ENCODE measurements at places on chromosomes 6 and 20.

- DNase-seq: no peak
Observed at GRCh38 chr6:56033401-56033800, 158.0 kb upstream of the BMP5 start.

DNA sequence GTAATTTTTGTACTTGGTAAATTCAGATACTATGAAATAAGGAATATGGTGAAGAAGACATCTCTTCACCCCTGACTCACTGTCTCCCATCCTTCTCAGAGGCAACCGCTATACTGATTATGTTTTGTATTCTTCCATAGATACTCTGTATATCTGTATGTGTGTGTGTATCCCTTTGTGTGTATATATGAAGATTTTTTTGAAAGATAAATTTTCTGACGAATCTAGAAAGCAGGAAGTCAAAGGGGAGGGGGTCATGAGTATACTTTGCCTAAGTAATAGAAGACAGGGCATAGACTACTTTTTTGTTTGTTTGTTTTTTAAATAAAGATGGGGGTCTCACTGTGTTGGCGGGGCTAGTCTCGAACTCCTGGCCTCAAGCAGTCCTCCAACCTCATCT, 48.2 kb downstream of the TOP1 start:
- no peak for DNase-seq

DNA sequence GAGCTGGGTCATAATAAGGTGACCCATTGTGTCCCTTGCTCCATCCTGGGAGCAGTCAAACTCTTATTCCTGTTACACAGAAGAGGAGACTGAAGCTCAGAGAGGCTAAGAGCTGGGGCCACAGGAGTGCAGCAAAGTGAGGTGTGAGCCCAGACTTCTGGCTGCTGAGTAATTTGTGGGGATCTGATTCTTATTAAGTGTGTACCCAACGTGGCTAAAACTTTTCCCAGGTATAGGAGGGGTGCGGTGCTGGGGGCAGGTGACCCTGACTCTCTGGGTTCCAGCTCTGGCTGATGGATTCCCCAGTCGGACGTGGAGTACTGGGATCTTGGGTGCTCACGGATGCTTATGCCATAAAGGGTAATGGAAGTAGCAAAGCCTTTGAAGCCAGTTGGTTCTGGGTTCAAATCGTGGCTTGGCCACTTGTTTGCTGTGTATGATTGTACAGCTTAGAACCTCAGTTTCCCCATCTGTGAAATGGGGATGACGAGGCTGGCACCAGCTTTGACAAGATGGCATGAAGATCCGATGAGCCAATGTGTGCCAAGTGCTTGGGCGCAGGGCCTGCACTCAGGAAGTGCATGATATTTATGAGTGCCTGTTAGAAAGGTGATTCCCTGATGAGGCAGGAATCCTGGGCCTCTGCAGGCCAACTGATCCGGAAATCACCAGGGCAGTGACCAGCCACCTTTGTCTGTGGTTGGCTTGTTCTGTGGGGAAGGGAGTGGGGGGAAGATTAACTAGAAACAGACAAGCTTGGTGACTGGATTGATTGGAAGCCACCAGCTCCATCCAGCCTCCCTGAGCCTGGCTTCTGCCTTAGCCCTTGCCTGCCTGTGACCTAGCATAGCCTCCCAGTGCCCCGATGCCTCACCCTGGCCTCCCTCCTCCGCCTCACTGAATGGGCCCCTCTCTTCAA, 6.0 kb downstream of the SRC start:
- DNase-seq: no peak

DNA sequence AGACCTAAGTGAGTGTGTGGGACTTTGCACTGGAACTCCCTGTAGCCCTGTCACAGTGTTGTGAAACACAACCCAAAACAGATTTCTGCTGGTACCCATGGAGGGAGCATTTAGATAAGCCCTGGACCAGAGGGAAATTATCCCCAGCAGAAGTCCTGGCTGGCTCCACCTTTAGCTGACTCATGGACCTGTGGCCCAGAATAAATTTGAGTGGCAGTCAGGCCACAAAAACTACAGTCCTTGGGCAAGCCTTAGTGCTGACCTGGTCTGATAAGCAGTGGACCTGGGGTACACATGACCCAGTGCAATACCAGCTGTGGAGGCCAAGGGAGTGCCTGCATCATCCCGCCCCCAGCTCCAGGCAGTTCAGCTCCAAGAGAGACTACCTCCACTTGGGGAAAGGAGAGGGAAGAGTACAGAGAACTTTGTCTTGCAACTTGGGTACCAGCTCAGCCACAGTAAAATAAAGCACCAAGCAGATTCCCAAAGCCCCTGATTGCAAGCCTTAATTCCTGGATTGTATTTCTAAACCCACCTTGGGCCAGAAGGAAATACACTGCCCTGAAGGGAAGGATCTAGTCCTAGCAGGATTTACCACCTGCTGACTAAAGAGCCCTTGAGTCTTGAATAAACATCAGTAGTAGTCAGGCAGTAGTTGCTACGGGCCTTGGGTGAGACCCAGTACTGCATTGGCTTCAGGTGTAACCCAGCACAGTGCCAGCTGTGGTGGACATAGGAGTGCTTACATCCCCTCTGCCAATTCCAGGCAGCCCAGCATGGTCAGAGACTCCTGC, 140.4 kb upstream of the COL21A1 start:
- no peak for DNase-seq

DNA sequence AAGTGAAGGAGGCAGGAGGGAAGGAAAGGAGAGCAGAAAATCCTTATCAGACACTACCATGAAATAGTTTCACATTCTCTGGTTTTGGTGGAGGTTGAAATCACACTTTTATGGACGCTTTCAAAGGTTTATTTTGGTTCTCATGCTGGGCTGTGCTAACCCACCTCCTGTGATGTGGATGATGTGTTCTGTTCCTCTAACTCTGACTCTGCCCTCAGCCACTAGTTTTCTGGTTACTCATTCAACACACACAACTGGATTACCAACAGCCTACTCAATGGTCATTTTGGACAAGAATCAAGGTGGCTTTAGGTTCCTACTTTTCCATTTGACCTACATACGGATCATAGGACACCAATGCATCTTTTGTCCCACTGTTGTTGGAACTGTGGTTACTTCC, 522.1 kb upstream of the BTBD3 start:
- no peak for DNase-seq

DNA sequence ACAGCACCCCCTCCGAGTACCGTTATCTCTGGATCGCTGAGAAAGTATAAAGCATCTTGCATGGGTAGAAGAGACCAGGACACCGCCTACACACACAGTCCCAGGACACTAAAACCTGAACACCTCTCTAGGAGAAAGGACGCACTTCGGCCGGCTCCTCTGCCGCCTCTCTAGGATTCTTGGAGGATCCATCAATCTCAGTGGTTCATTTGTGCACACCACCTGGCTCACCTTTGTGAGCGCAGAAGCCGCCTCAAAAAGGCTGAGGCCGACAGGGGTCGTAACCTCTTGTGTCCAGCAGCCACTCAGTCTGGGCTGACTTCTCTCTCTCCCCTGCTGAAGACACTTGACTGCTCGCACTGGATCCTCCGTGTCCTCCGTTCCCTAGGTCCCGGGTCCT, 13.5 kb downstream of the ZSCAN23 start:
- DNase-seq: no peak

GRCh38 chr6:16736856-16737775, 24.1 kb downstream of the ATXN1 start:
- no peak for DNase-seq

GRCh38 chr20:1860446-1860845, 34.8 kb upstream of the SIRPA start:
- no peak for DNase-seq

DNA sequence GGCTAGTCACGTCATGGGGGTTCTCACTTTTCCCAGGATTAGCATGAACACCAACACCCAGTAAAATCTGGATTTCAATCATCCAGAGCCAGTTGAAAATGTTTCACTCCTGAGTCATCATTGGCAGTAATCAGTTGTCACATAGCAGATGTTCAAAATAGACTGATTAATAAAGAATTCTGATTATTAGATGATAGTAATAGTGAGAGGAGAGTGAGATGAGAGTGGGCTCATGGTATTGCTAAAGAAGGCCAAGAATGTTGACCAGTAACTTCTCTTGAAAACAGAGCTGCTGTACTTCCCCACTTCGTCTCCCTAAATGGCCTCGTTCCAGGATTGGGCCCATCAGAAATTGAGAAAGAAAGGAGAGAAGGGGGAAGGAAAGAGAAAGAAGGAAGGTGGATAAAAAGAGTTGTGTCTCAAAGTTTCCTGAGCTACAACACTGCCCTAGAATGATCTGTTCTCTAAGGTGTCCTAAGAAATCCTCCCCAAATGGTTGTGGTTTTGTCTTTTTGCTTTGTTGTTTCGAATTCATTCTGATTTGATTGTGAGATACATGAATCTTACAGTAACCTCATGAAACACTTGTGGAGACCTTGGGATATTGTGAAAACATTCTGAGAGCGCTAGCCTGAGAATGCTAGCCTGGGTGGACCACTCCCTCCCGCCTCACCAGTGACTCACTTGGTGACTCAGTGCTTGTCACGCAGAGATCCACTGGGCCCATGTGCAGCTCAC, 502.2 kb upstream of the JARID2 start:
- peak; percentile 93 for DNase-seq

DNA sequence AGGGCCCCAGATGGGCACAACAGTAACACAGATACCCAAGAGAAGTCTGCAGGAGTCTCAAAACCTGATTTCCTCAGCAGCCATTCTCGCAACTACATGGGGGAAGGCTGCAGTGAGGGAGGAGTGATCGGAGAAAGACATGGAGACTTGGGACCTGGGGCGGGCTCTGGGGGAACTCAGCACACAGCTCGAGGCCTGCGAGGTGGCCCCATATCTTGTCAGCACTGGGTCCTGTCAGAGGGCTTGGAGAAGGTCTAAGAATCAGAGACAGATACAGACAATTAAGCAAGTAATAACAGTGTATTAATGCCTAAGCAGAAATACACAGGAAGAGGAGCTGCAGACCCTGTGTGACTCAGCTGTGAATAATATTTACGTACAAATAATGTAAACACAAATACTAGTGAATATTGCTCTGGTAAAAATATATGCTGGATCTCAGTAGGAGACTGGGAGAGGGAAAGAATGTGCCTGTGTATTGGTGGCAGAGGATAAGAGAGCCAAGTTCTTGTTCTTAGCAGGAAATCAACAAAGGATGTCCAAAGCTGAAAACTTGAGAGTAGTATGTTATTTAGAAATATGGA, 336.2 kb downstream of the ZFAND3 start:
- DNase-seq: no peak

- DNase-seq: peak; percentile 91
Observed at GRCh38 chr20:4512891-4513550, 208.7 kb upstream of the PRND start.

DNA sequence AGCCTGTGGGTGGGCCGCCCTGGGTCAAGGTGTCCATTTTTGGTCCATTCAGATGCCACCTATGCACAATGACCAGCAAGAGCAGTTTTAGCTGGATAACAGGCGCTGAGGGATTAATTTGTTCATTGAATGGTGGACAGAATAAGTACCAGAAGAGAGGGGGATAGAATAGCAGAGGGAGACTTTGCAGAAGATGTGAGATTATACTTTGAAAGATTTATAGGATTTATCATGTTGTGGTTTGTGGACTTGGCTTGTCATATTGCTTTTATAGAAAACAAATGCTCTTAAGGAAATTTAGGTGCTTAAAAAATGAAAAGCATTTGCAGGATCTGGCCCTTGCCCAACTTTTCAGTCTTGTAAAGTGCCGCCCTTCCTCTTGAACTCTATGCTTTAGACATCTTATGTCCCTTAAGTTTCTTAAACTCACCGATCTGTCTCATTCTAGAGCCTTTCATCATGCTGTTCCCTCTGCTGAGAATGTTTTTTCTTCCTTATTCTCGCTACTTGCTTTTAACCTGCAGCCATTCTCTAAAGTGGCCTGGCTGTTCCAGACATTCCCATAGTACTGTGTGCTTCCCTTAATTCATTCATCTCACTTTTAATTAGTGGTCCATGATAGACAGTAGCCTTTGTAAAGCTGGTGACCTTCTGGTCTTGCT, 42.5 kb downstream of the CD109 start:
- no peak for DNase-seq

DNA sequence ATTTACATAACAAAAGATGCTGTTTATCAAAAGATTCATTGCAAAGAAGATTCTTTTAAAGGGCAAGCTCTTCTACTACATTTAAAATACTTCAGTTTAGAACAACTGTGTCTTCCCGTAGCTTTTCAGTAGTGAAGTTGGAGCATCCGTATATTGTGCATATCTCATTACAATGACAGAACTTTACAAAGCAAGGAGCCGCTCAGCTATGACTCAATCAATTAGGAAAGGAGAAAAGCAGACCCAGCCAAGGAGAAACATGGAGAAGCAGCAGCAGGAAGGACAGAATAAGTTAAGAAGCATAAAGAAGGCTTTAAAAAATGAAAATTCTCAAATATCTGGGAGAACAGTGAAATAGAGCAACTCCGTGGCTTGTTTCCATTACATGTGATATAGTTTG, 132.6 kb upstream of the SMLR1 start:
- no peak for DNase-seq

- no peak for DNase-seq
Observed at GRCh38 chr6:139650941-139651340, 276.5 kb upstream of the CITED2 start.

GRCh38 chr6:99819853-99820252, 174.2 kb downstream of the MCHR2 start:
- DNase-seq: no peak

DNA sequence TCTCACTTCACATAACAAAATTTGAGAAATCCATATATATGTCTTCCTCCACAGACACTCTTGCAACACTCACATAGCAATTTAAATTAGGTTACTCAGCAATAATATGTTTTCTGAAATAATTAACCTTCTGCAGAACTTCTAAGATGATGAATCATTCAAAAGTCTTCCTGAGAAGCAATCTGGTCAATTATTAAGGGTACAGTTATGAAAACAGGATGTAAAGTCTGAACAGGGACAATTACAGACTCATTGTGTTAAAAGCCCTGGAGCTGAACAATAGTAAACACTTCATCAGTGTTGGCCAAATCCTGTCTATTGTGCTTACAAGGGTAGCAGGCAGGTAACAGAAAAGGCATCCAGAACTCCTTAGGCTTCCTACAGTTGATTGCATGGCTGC, 75.4 kb downstream of the FILIP1 start:
- no peak for DNase-seq

GRCh38 chr6:111880181-111880888, 7.1 kb upstream of the FYN start:
- DNase-seq: no peak

DNA sequence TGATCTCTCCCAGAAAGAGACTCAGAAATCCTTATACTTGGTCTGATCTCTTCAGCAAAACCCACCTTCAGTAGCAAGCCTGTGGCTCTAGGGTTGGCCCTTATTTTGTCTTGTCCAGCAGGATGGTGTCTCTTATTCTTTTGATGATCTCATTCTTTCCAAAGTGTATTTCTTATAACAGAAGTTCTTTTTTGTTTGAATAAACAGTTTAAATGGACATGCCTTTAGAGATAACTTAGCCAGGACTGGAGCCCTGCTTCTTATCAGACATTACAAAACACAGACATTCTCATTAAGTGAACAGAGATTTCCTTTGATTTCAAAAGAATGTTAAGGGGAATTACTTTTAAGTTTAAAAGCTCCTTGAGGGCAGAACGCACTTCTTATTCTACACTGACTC, 31.7 kb downstream of the KCNS1 start:
- no peak for DNase-seq

All from astrocyte of the cerebellum (primary cell).